Osteoblast (primary cell): ENCODE measurements at places on chromosomes 16 and 17. TPM values are rescaled to one million over a fixed set of nuclear protein-coding genes. Genes with fewer than 3 reads are reported as not detected.

Gene PTX4
- not detected in 2 replicates for total RNA-seq

Gene SDK2
- under 0.01 TPM in 2 replicates for total RNA-seq

- DNase-seq = no peak
These were observed 196.2 kb downstream of the PRKCA start for GRCh38 chr17:66498580-66498979.

GRCh38 chr17:31394544-31394943, 3.1 kb downstream of the RAB11FIP4 start:
- peak; percentile 98 for DNase-seq

GRCh38 chr16:70774261-70774660, 26.7 kb downstream of the VAC14 start:
- DNase-seq = no peak
